ENCODE measurements at places on chromosomes 2 and 18. TPM values are rescaled to one million over a fixed set of nuclear protein-coding genes. Genes with fewer than 3 reads are reported as not detected.

The ASXL3 gene
- under 0.01 TPM for total RNA-seq

The SERPINB3 gene
- 0.07 TPM for total RNA-seq

The IL1RN gene
- not detected for total RNA-seq

The LOXHD1 gene
- not detected for total RNA-seq

The FOXI3 gene
- total RNA-seq = not detected

The FAHD2B gene
- total RNA-seq = 3.7 TPM

The SERPINB11 gene
- total RNA-seq = not detected

The KRCC1 gene
- total RNA-seq = 19.9 TPM

The CD226 gene
- 0.69 TPM for total RNA-seq

The LAMA1 gene
- total RNA-seq = 92.5 TPM

The LYPD6B gene
- total RNA-seq = 0.10 TPM

The COQ10B gene
- 39.6 TPM for total RNA-seq

The ICOS gene
- total RNA-seq = not detected

The PRLH gene
- total RNA-seq = not detected

The TLX2 gene
- not detected for total RNA-seq

The KCNE4 gene
- total RNA-seq = 37.7 TPM

The RASGRP3 gene
- total RNA-seq = 3.0 TPM

The CSRNP3 gene
- 1.4 TPM for total RNA-seq

The TSPYL6 gene
- total RNA-seq = not detected

The ARHGEF4 gene
- total RNA-seq = 4.7 TPM

The B4GALT6 gene
- total RNA-seq = 3.1 TPM

The VWC2L gene
- total RNA-seq = not detected

The ACKR3 gene
- 9.2 TPM for total RNA-seq

The GULP1 gene
- total RNA-seq = 35.6 TPM

The APCDD1 gene
- total RNA-seq = 8.2 TPM

The DOK6 gene
- 14.1 TPM for total RNA-seq

The MAP2 gene
- total RNA-seq = 10.7 TPM

The GALNT14 gene
- 5.3 TPM for total RNA-seq

All from smooth muscle cell of the pulmonary artery (primary cell).